ENCODE measurements at places on chromosomes 6 and 20. TPM values are rescaled to one million over a fixed set of nuclear protein-coding genes. Genes with fewer than 3 reads are reported as not detected.

The KHDC1L gene
- 0.22 TPM for polyA plus RNA-seq

The FRK gene
- polyA plus RNA-seq: under 0.01 TPM

The GSTA1 gene
- 0.31 TPM for polyA plus RNA-seq

The TTLL9 gene
- not detected for polyA plus RNA-seq

The CFAP61 gene
- polyA plus RNA-seq: 0.07 TPM

The SOX18 gene
- not detected for polyA plus RNA-seq

The MRAP2 gene
- polyA plus RNA-seq: 0.03 TPM

The MEP1A gene
- polyA plus RNA-seq: not detected

The BPIFB1 gene
- not detected for polyA plus RNA-seq

The LAMA4 gene
- 28.9 TPM for polyA plus RNA-seq

The SAMD5 gene
- 1.0 TPM for polyA plus RNA-seq

The RFX6 gene
- polyA plus RNA-seq: not detected

The ZNF165 gene
- 0.09 TPM for polyA plus RNA-seq

The TAF8 gene
- polyA plus RNA-seq: 14.3 TPM

The SHLD1 gene
- 2.2 TPM for polyA plus RNA-seq

The FNDC11 gene
- polyA plus RNA-seq: 1.6 TPM

The SLC26A8 gene
- not detected for polyA plus RNA-seq

The PRDM13 gene
- not detected for polyA plus RNA-seq

The SYNDIG1 gene
- not detected for polyA plus RNA-seq

The POU5F1 gene
- polyA plus RNA-seq: not detected

The GHRH gene
- not detected for polyA plus RNA-seq

The HLA-DQA2 gene
- polyA plus RNA-seq: not detected

The HSPA1L gene
- 0.97 TPM for polyA plus RNA-seq

The ANGPT4 gene
- not detected for polyA plus RNA-seq

The PRR18 gene
- not detected for polyA plus RNA-seq

The OR2H1 gene
- not detected for polyA plus RNA-seq

Data from IMR-90 (cell line).